Pancreas (tissue), 10 donors: ENCODE measurements at places on chromosomes 3 and 15.

GRCh38 chr3:185029086-185029485, 123.8 kb downstream of the C3orf70 start:
- H3K27ac ChIP-seq: no peak overlapping the region
- DNase-seq: no peak
- no peaks in the 10 kb centered on the region for H3K27me3 ChIP-seq
- H3K36me3 ChIP-seq: no peaks in the 10 kb centered on the region
- no peaks in the 10 kb centered on the region for H3K4me1 ChIP-seq

GRCh38 chr3:151096716-151097115, 11.3 kb downstream of the MED12L start:
- no peaks in the 10 kb centered on the region for H3K36me3 ChIP-seq
- no peak overlapping the region for H3K4me3 ChIP-seq
- no peak for DNase-seq
- no peaks in the 10 kb centered on the region for H3K27me3 ChIP-seq

DNA sequence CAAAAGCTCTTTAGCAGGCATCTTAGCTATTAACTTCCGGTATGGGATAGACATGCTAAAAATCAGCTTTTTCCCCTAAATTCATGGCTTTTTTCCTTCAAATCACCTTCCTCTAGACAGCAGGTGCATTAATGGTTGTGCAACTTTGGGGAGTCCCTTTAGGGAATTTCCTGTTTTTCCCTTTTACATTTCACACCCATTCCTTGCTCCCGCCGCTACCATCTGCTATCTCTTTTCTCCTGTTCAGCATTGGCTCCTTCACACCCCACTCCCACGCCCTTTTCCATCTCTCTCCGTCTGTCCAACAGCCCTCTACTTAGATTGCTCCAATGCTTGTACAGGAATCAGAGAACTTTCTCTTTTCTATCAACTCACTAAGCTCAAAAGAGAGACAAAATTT, 43.4 kb downstream of the FEZF2 start:
- no peak for DNase-seq
- H3K36me3 ChIP-seq: no peaks in the 10 kb centered on the region
- H3K4me3 ChIP-seq: no peak overlapping the region
- H3K4me1 ChIP-seq: no peaks in the 10 kb centered on the region
- no peaks in the 10 kb centered on the region for H3K27me3 ChIP-seq
- no peak overlapping the region for H3K27ac ChIP-seq

DNA sequence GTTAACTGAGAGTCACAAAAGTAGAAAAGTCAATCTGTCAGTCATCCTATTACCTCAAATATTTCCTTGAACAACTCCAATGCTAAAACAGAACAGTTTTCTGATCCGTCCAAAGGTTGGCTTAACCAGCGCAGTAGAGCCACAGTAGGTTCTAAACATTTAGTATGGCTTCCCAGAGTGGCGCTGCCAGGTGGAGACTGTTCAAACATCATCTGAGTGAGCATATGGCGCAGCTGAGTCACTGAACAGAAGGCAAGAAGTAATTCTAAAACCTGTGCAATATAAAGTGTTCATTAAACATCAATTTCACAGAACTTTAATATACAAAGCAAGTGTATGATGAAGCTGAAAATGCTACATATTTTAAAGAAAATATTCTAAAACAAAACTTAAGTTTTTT, 19.9 kb downstream of the CIP2A start:
- H3K4me3 ChIP-seq: no peak overlapping the region
- H3K27ac ChIP-seq: no peak overlapping the region
- H3K27me3 ChIP-seq: no peaks in the 10 kb centered on the region
- H3K36me3 ChIP-seq: no peaks in the 10 kb centered on the region

- H3K4me1 ChIP-seq: no peaks in the 10 kb centered on the region
- H3K27ac ChIP-seq: no peak overlapping the region
- no peak for DNase-seq
- no peaks in the 10 kb centered on the region for H3K27me3 ChIP-seq
- no peaks in the 10 kb centered on the region for H3K36me3 ChIP-seq
These were observed 337.3 kb upstream of the SGO1 start for GRCh38 chr3:20523293-20523692.

DNA sequence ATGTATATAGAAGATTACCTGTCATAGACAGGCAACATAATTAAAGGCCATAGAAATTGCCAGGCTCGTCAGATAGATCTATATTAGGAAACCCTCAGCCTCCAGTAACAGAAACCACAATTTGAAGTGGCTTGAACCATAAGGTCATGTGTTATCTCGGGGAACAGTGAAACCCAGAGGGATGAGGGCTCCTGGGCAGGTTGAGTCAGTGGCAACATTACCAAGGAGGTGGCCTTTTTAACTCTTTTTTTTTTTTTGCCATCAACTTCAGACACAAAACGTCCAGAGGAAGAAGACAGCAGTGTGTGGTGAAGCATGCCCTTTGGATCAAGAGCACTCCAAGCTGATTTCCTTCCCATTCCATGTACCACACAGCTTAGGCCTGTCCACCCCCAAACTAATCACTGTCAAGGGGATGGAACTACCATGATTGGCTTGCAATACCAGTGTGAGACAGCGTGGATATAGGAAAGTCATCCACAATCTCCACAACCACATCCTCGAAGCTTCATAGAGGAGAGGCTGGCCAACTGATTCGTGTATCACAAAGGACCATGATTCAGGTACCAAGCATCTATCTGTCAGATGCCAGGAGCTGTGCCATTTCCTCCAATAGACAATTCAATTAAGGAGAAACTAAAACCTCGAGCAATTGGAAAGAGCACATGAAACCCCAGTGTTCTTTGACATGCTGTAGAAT, 999 bp upstream of the KIF7 start:
- H3K36me3 ChIP-seq: no peaks in the 10 kb centered on the region
- no peaks in the 10 kb centered on the region for H3K27me3 ChIP-seq
- no peaks in the 10 kb centered on the region for H3K4me1 ChIP-seq
- H3K27ac ChIP-seq: no peak overlapping the region

- H3K4me1 ChIP-seq: no peaks in the 10 kb centered on the region
- H3K4me3 ChIP-seq: no peak overlapping the region
- H3K27ac ChIP-seq: no peak overlapping the region
- DNase-seq: no peak
- no peaks in the 10 kb centered on the region for H3K27me3 ChIP-seq
- H3K36me3 ChIP-seq: no peaks in the 10 kb centered on the region
These were observed 22.2 kb downstream of the DUSP7 start for GRCh38 chr3:52034212-52034611.

DNA sequence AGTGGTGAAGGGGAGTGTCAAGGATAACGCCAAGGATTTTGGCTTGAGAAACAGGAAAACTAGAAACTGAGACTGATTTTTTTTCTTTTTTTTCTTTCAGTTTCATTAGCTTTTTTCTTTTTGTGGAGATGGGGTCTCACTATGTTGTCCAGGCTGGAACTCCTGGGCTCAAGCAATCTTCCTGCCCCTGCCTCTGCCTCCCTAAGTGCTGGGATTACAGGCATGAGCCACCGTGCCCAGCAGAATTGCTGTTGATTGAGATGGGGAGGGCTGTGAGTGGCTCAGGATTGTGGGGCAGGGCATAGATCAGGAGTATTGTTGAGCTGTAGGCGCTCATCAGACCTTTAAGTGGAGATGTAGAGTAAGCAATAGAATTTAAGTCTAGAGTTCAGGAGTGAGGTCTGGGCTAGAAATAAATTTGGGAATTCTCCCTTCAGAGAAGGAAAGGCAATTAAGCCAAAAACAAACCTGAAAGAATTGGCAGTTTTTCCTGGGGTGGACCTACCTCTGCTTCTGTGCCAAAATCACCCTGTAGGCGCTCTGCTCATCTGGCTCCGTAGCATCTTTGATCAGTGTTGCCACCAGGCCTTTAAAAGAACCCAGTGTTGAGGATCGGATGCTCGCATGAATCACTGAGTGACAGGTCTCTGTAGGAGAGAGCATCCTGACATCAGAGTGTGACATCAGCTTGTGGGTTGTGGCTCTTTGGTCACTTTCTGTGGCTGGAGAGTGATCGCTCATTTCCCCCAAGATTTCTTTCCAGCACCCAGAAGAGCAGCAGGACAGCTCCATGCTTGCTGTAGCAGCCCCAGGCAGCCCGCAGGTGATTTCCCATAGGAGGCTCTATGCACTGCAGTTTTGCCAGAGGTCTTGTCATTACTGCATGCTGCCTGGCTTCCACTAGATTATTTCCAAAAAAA, 15.8 kb downstream of the ABHD17C start:
- H3K36me3 ChIP-seq: no peaks in the 10 kb centered on the region
- DNase-seq: no peak
- H3K27me3 ChIP-seq: no peaks in the 10 kb centered on the region
- H3K4me1 ChIP-seq: no peaks in the 10 kb centered on the region
- H3K27ac ChIP-seq: no peak overlapping the region
- no peak overlapping the region for H3K4me3 ChIP-seq

DNA sequence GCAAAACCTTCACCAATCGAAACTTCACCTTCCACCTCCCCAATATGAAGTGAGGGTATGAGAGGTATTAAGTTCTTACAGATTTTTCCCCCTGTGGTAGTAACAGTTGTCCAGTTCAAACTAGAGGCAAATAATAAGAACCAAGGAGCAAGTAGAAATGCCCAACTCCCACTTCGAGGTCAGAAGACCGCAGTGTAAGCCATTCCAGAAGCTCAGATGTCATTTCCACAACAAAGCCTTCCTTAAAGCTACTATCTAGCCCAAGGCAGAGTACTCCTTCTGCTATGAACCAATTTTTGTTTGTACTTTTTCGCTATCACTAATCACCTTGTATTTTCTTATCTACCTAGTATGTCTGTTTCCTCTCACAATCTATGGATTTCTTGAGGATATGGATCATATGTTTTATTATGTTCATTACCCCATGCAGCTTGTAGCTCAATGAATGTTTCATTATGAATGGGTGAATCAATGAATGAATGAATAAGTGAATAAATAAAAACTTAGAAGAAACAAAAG, 235.7 kb upstream of the KCNMB2 start:
- no peak overlapping the region for H3K27ac ChIP-seq
- no peaks in the 10 kb centered on the region for H3K4me1 ChIP-seq
- H3K36me3 ChIP-seq: no peaks in the 10 kb centered on the region

DNA sequence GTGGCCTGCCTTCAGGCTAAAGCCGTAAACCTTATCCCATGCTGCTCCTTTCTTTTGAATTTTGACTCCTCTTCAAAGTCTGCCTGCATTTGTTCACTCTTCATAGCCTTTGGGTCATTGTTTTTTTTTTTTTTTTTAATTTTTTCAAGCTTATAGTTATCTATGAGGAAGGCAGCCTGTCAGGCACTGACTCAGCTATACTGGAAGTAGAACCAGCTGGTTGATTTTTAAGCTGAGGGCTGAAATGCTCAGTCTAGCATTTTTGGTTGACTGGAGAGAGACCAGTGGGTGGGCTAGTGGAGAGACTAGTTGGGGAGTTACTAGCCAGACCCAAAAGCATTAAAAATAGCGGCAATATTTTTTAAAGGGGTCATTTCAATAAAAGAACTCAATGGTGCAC, 44.1 kb downstream of the C3orf20 start:
- H3K4me1 ChIP-seq: no peaks in the 10 kb centered on the region
- H3K4me3 ChIP-seq: no peak overlapping the region
- H3K27me3 ChIP-seq: no peaks in the 10 kb centered on the region
- no peaks in the 10 kb centered on the region for H3K36me3 ChIP-seq
- H3K27ac ChIP-seq: no peak overlapping the region

DNA sequence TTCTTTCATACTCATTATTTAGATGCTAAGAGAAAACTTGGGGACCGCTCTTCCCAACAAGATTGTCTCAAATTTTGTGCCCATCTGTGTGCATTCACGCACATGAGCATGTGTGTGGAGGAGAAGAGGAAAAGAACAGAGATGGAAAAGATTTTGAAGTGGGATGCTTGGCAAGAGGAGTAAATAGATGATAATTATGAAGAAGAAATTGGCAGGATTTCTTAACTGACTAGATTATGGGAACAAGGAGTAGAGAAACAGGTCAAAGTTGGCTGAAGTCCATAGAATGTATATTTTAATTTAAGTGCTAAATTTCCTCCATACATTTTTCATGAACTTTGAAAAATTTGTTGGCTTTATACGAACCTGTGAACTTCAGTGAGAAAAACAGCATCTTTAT, 100.1 kb downstream of the ZNF609 start:
- H3K36me3 ChIP-seq: no peaks in the 10 kb centered on the region
- H3K4me1 ChIP-seq: peaks cover 10% of the 10 kb centered on the region
- DNase-seq: no peak

- H3K4me3 ChIP-seq: no peak overlapping the region
- no peaks in the 10 kb centered on the region for H3K27me3 ChIP-seq
- H3K27ac ChIP-seq: no peak overlapping the region
- H3K4me1 ChIP-seq: peaks cover 8% of the 10 kb centered on the region
- no peak for DNase-seq
These were observed 167.0 kb upstream of the TBL1XR1 start for GRCh38 chr3:177364236-177364635.

DNA sequence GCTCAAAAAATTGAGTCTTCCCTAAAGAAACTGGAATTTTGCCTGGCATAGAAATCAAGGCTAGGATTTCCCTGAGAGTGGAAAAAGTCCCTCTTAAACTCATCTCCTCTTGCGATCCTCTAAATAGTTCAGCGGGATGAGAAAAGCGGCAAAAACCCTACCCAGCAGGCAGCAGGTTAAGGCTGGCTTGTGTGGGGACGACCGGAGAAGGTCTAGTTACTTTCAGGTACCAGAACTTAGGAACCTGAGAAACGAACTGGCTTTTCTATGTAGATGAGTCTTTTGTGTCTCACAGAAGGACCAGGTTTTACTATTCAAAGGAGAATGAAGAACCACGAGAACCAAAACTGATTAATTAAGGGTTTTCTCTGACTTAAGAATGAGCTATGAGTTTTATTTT, 523.7 kb upstream of the TGFBR2 start:
- no peak for DNase-seq
- H3K27ac ChIP-seq: no peak overlapping the region
- H3K4me3 ChIP-seq: no peak overlapping the region
- no peaks in the 10 kb centered on the region for H3K36me3 ChIP-seq

DNA sequence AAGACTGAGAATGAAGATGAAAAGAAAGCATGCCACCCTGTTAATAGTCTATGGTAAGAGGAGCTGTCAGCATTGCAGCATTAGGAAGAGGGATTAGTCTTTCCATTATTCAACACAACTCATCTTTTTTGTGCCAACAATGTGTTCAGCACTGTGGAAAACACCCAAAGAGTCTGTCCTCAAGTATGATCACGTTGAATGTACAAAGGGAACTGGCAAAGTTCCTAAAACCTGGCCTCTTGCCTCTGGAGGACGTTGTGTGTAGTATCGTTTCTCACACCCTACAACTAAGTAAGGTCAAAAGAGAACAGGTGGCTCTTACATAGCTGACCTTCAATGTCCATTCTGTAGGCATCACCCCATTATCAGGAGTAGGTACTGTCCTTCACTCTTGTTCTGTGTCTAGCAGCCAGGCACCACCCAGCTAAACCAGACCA, 147.9 kb upstream of the THBS1 start:
- no peak for DNase-seq
- H3K27me3 ChIP-seq: no peaks in the 10 kb centered on the region
- no peak overlapping the region for H3K4me3 ChIP-seq
- H3K4me1 ChIP-seq: no peaks in the 10 kb centered on the region

GRCh38 chr3:169822983-169823382, 10.3 kb upstream of the LRRC34 start:
- H3K4me1 ChIP-seq: no peaks in the 10 kb centered on the region
- H3K27ac ChIP-seq: no peak overlapping the region
- no peaks in the 10 kb centered on the region for H3K36me3 ChIP-seq
- no peaks in the 10 kb centered on the region for H3K27me3 ChIP-seq
- no peak overlapping the region for H3K4me3 ChIP-seq
- DNase-seq: no peak

GRCh38 chr15:64536244-64536836, 76.0 kb downstream of the ZNF609 start:
- no peaks in the 10 kb centered on the region for H3K27me3 ChIP-seq
- no peak for DNase-seq
- H3K27ac ChIP-seq: no peak overlapping the region
- H3K4me3 ChIP-seq: no peak overlapping the region
- H3K36me3 ChIP-seq: no peaks in the 10 kb centered on the region
- H3K4me1 ChIP-seq: peaks cover 11% of the 10 kb centered on the region
